ENCODE measurements at places on chromosomes 2 and 18.
A peak's percentile ranks its signal among the peaks of the same experiment; 100 is the strongest.

- no peak for DNase-seq
Measured at GRCh38 chr2:16049406-16049805, 109.1 kb downstream of the MYCN start.

GRCh38 chr18:76195601-76196000 lies 299.4 kb downstream of the ZNF516 start:
- DNase-seq = no peak

- no peak for DNase-seq
Measured at GRCh38 chr2:78845664-78846185, 179.8 kb upstream of the REG3G start.

- DNase-seq = no peak
Measured at GRCh38 chr2:38765149-38765548, 12.9 kb upstream of the GEMIN6 start.

GRCh38 chr18:478681-479080 lies 21.8 kb downstream of the COLEC12 start:
- DNase-seq = no peak

DNA sequence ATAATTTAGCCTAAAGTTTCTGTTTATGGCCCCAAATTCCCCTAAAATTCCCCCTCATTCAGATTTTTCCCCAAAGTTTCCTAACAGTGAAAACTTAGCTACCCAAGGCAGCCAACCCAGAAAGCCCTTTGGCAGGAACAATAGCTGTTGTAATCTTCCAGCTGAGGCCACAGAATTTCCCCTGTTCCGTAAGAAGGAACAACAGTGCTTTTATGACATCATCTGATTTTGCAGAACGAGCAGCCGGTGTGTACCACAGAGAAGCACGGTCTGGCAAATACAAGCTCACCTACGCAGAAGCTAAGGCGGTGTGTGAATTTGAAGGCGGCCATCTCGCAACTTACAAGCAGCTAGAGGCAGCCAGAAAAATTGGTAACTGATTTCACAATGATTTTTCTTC lies 6.3 kb downstream of the TNFAIP6 start:
- DNase-seq = peak; percentile 7

GRCh38 chr18:10846657-10847407 lies 302.5 kb downstream of the PIEZO2 start:
- no peak for DNase-seq

- no peak for DNase-seq
Measured at GRCh38 chr2:16476866-16477265, 188.8 kb downstream of the CYRIA start.

DNA sequence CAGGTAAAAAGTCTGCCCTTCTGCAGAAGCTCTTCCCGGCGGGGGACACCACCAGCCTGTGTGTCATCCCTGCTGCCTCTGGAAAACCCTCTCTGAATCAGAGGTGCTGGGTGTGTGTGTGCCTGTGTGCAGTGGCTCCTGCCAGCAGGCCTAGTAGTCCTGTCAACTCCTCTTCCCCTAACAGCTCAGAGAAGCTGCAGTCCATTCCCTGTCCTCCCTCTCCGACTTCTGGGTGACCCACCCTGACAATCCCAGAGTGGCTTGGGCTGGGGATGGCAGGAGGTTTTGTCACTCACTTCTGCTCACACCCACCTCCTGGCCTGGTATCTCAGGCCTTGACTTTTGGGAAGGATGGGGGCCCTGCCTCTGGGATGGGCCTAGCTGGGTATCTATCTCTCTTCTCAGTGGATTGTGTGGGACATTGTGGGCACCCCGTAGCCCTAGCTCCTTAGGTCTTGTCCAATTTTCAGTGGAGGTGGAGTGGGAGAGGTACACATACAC lies 2.3 kb downstream of the WNT10A start:
- DNase-seq = no peak

- no peak for DNase-seq
Measured at GRCh38 chr2:28428486-28428885, 35.8 kb downstream of the FOSL2 start.

Measured in KBM-7 (cell line).